Vagina (tissue), 2 donors: ENCODE measurements at places on chromosomes 16 and 17.

GRCh38 chr17:80616705-80617104 is 72.1 kb downstream of the RPTOR start:
- DNase-seq, result no peak

- no peak for DNase-seq
Measured at GRCh38 chr17:78896834-78897663, 6.0 kb downstream of the CEP295NL start.

GRCh38 chr17:47855737-47856136 is 4.8 kb upstream of the SP6 start:
- DNase-seq, result no peak

GRCh38 chr16:66455970-66456369 is 28.9 kb downstream of the BEAN1 start:
- DNase-seq, result no peak

- DNase-seq, result no peak
Measured at GRCh38 chr16:51031598-51031997, 119.5 kb downstream of the SALL1 start.

GRCh38 chr17:34308371-34308770 is 10.9 kb upstream of the CCL8 start:
- no peak for DNase-seq
